Fibroblast of skin of right quadriceps (primary cell): ENCODE measurements at places on chromosomes 7 and 10.

- no peak for DNase-seq
Measured at GRCh38 chr10:79023240-79024162, 45.3 kb upstream of the ZMIZ1 start.

- DNase-seq = peak; percentile 5
Measured at GRCh38 chr10:110655320-110655719, 11.2 kb downstream of the RBM20 start.

- DNase-seq = no peak
Measured at GRCh38 chr10:92239600-92240288, 51.1 kb downstream of the CPEB3 start.

- no peak for DNase-seq
Measured at GRCh38 chr10:95716866-95717265, 23.1 kb upstream of the TCTN3 start.

- DNase-seq = peak; percentile 65
Measured at GRCh38 chr7:27178366-27178765, 4.2 kb upstream of the HOXA10 start.

DNA sequence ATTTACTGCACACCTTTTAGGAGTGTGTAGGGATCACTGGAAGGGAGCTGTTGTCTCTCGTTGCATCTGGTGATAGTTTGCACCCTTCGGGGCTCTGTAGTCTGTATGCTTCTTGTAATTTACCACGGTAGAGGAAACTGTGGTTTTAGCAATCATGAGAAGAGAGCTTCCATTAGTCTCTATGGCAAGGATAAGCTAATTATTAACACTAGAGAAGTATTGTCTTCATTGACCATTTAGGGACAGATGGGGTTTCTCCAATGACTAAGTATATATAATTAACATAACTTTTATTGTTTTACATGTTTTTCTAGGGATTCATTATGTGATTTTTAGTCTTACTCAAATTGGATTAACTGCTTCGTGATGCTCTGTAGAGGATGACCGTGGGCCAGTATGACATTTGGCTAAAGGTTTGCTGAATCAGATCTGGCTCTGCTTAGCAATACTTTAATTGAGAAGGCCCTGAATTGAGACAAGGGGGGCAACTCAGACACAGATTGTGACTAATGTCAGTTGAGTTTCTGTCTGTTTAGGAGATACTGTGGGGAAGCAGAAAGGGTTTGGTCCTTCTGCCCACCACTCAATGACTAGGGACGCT is 8.7 kb downstream of the SLC18A2 start:
- DNase-seq = peak; percentile 6

DNA sequence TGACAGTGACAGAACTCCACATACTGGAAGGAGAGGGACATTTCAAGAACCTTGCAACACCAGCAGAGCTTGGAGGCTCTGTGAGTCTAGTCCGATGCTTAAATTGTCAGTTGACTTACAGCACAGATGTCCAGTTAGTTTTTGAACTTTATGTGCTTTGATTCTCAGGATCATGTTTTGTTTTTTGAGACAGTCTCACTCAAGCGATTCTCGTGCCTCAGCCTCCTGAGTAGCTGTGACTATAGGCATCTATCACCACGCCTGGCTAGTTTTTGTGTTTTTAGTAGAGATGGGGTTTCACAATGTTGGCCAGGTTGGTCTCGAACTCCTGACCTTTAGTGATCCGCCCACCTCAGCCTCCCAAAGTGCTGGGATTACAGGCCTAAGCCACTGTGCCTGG is 31.8 kb upstream of the STEAP4 start:
- no peak for DNase-seq

- DNase-seq = no peak
Measured at GRCh38 chr7:151509670-151510333, 9.9 kb downstream of the RHEB start.

GRCh38 chr7:31098642-31099360 is 46.7 kb downstream of the ADCYAP1R1 start:
- no peak for DNase-seq

- DNase-seq = peak; percentile 34
Measured at GRCh38 chr7:95421000-95421846, 13.6 kb downstream of the PON2 start.

GRCh38 chr10:62534031-62534430 is 159.9 kb downstream of the ZNF365 start:
- no peak for DNase-seq

DNA sequence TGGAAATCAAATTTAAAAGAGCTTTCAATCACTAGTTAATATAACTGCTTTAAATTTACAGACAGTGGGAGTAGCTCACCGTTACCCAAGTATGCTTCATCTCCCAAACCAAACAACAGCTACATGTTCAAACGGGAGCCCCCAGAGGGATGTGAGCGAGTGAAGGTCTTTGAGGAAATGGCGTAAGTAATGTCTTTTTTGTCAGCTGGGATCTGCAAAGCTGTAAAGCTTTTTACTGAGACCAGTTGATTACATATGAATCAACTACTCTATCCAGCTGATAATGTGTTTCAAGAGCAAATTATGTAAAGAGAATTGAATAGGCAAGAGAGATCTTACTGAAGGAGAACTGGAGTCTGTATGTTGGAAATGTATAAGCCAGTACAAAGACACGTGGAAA is 116.2 kb downstream of the GLCCI1 start:
- no peak for DNase-seq

DNA sequence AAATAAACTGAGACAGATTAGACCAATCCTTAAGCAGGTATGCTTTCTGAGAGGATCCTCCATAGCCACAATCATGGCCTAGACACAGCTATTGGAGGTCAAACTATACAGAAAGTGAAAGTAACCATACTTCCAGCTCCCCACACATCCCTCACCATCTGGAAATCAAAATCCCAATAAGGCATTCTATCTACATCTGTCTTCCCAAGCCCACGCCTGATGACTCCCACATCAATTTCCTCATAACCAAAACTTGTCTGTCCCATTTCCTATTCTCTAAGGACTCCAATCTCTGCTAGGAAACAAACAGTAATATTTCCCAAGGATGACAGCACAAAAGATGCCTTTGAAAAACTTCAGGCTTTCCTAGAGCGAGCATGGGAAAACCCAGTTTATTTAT is 247.3 kb upstream of the HPS1 start:
- DNase-seq = no peak

GRCh38 chr10:103077020-103077419 is 116.1 kb downstream of the NT5C2 start:
- no peak for DNase-seq

DNA sequence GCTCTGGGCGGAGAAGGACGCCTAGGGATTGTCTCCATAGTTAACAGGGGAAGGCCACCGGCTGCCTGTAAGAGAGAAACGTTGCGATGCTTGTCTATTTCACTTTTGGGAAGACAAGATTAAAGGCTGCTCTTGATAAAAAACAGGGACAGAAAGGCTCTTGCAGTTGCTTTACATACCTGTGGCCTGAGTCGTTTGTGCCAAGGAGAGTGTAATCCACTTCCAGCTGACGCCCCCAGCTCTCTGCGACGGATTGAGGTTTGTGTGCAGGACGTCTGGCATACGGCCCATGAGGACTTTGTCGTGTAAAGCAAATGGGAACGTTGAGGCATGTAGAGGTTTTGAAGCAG is 1.1 kb downstream of the MAP3K8 start:
- peak; percentile 59 for DNase-seq

DNA sequence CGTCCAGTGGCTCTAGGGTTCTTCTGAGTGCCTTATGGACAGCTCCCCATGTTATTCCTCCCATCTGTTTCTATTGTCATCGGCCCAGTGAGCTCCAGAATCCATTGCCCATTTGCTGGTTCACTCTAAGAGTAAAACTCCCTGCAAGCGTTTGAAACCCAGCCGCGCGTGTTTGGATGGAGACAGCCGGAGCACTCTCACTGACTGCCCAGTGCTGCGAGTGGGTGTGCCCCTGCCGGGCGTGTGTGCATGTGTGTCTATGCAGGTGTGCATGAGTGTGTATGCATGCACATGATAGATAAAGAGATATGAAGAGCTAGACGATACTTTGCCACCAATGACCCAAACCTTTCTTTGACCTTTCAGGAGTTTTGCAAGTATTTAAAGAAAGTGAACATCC is 347.2 kb upstream of the MKI67 start:
- DNase-seq = no peak

GRCh38 chr10:86752311-86752710 is 4.1 kb upstream of the BMPR1A start:
- no peak for DNase-seq

DNA sequence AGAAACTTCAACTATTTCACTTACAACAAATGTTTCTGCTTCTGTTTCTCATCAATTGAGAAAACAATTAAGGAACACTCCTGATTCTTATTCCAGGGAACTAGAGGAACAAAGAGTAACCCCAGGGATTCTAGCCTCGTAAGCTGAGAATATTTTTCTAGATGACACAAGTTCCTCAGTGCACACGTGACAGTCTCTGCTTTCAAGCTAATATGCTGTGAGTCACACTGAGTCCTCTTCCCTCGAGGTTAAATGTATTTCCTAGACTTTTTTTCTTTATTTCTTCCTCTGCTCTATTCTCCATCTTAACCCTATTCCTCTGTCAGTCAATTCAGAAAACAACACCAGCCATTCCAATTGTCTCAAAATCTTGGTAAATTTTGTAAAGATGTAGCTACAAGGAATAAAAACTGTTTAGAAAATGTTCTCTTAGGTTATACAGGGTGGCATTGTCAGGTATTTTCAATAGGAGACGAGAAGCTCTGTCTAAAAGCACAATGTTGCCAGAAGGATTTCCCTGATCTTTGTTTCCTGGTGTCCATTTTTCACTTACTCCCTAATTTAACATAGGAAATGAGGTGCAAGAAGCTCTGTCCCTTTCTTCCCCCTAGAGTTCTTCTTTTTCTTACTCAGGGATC is 5.8 kb upstream of the C1GALT1 start:
- DNase-seq = peak; percentile 84

GRCh38 chr10:26725837-26726727 is 28.6 kb downstream of the PDSS1 start:
- peak; percentile 64 for DNase-seq

DNA sequence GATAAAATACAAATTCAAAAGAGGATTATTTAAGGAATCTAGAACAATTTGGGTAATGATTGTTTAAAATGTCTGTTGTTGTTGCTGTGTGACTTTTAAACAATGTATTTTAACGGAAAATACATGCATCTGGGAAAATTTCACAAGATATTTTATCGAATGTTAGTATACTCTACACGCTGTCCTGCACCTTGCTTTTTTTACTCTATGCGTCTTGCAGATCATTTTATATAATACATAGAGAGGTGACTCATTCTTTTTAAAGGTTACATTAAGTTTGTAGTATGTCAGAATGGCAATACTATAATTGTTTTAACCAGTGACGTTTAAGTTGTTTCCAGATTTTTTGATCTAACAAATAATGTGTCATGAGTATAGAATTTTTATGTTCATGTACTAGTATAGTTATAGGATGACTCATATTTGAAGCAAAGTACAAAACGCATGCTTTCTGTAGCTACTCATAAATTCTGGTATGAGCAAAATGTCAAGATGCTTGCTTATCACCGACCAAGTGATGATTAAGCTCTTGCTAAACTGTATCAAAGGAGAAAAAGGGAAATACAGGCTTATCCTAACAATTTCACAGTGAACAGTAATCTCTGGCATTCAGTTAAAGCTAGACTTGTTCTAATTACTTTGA is 4.9 kb downstream of the DKK1 start:
- peak; percentile 98 for DNase-seq

GRCh38 chr7:32479574-32480200 is 10.5 kb downstream of the LSM5 start:
- DNase-seq = peak; percentile 38

DNA sequence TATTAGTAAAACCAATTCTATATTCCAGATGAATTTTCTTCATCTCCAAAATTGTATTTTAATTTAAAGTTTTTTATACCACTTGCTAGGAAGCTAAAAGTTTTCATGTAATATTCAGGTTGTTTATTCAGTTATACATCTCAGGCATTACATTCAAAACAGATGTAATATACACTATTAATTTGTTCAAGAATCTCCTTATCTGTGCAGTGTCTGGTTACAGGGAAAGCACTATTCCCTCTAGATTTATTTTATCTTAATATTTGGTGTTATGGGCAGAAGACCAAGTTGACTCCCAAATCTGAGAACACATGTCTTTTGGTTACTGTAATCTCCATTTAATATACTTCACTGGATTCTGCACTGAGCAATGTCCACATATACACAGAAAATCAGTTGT is 953.4 kb downstream of the ANKRD7 start:
- DNase-seq = no peak

GRCh38 chr10:82768040-82768439 is 893.0 kb downstream of the NRG3 start:
- DNase-seq = no peak

GRCh38 chr10:26931223-26931622 is 70.5 kb upstream of the ABI1 start:
- DNase-seq = no peak

- no peak for DNase-seq
Measured at GRCh38 chr10:79147796-79148451, 79.2 kb downstream of the ZMIZ1 start.

DNA sequence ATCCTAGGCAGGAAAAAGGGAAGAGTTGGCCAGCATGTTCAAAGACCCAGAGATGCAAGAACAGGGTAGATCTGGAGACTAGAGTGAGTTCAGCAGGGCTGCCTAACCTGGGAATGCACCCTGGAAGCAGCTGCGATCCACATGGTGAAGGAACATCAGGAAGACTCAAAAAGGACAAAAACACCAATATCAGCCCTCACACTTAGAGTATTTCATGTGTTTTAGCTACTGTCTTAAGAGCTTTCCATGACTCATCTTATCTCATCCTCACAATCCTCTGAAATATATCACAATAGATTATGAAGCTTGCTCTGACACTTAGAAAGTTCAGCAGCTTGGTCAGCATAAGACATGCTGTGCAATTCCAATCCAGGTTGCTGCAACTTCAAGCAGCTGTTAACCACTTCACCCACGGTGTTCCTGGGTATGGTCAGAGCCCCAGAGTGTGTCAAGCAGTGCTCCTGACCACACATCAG is 380.9 kb downstream of the PARD3 start:
- peak; percentile 75 for DNase-seq

- no peak for DNase-seq
Measured at GRCh38 chr10:80613466-80614170, 75.9 kb downstream of the SH2D4B start.

DNA sequence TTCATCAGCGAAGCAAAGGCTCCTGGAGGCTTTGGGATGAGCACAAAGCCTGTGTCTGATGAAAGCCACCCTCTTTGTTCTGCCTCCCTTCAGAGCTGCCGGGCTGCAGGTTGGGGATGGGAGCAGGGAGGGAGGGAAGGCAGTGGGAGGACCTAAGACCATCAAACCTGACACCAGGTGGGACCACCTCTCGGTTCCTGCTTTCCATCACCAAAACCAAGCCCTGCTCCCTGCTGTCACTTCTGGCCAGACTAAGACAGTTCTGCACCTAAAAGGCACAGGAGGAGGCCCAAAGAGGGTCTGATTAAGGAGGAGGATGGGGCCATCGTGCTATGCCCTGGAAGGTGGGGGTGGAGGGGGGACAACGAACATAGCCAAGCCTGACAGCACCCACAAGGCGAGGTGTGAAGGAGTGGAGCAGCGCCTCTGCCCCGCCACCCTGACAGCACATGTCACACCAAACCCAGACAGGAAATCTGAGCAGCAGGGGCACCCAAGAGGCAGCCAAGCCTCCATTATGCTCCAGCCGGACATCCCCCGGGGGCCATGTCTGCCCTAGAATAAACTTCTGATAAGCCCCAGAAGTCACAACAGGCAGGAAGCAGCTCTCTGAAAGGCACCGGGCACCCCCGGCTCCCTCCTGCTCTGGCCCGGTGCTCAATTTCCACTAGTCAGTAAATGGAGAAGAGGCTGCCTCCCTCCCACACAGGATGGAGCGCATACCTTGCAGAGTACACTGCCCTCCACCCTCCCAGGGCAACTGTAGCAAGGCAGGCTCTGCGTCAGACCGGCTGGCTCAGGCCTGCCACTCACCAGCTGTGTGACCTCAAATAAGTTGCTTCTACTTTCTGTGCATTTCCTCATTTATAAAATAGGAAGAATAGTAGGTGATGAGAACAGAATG is 48.9 kb downstream of the DLG5 start:
- DNase-seq = peak; percentile 22
